Non-pigmented ciliary epithelial cell (primary cell): ENCODE measurements at places on chromosomes 12 and 14.

- no peak for DNase-seq
These were observed 21.2 kb downstream of the GPRC5D start for GRCh38 chr12:12930633-12931219.

DNA sequence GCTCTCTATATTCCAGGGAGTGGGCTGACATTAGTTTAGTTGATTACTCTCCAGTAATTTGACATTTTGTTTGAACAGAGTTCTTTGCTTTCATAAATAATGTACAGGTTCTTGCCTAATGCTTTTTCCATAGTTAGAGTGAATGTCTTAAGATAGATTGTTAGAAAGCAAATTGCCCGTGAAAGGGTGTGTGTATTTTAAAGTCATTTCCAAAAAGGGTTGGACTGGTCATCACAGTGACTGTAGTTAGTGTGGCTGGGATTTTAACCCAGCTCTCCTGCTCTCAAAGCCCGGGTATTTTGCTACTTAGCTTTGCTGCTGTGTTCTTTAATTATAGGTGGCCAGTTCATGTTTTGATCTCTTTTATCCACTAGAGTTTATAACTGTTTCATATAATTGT lies 74.2 kb downstream of the DNAH10 start:
- DNase-seq: no peak

GRCh38 chr14:69036757-69037506 lies 57.8 kb upstream of the ACTN1 start:
- no peak for DNase-seq

DNA sequence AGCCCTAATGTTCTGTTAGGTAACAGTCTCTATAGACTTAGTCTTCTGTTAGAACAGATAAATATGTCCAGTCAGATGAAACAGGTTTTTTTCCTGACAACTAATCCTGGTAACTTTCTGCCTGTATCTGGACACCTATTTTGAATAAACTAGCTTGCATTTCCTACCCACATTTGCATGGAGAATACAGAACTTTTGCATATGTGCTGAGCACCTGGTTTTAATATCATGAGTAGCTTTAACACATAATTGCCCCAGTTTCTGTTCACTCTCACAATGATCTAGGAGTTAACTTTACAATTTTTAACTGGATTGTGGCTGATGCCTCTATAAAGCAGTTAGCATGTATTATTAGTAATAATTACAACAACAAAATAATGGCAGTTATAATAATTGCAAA lies 111.7 kb downstream of the KTN1 start:
- DNase-seq: no peak

- DNase-seq: no peak
These were observed 930.5 kb upstream of the NOVA1 start for GRCh38 chr14:27528328-27528727.

DNA sequence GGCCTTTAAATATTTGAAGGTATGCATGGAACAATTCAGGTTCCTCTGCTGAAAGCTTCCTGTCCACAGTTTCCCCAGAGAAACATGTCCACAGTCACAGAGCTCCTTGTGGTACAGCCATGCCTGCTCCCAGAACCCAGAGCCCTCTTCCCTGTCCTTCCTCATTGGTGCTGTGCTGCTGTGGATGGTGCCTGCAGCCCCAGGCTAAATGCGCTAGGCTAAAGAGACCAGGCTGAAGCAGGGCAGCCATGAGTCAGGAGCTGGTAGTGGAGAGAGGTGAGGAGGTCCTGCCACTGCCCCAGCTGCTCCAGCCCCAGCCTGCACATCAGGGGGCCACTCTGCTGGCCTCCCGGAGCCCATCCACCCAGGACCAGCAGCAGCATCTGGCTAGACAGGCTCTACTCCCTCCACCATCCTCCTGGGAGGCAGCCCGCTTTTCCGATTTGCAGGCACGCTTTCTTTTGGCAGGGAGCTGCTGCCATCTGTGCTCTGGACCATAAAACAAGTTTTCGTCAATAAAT lies 65.4 kb upstream of the DDX11 start:
- DNase-seq: no peak

DNA sequence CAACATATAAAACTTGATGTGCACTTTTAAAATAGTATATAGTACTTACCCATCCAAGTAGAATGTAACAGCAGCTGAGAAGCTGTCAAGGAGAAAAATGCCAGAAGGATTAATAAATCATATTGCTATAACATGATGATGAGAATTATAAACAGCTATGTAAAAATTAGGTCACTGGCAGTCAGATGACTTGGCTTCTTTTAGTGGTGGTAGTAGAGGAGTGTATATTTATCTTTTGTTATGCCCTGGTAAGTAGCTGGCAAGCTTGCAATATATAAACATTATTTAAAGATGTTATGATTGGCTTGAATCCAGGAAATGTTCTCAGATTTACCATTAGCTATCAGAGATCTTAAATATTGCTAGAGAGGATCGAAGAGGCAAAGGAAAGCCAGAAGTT lies 471.0 kb upstream of the MGAT4C start:
- no peak for DNase-seq

DNA sequence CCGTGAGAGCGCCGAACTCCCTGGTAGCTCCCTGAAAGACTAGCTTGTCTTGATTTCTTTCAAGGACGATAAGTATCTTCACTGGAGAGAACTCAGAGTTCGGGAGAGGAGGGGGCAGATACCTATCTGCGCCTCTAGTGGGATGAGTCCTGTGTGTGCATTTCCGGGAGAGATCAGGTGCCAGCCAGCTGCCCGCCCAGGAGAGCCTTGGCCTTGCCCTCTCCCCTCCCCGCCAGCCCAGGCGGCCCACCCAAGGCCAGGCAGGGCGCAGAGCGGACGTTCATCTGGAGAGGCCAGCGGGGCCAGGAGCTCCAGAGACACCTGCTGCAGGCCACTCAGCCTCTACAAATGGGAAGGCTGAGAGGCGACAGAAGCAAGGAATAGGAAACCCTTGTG lies 1.0 kb downstream of the CD9 start:
- no peak for DNase-seq

DNA sequence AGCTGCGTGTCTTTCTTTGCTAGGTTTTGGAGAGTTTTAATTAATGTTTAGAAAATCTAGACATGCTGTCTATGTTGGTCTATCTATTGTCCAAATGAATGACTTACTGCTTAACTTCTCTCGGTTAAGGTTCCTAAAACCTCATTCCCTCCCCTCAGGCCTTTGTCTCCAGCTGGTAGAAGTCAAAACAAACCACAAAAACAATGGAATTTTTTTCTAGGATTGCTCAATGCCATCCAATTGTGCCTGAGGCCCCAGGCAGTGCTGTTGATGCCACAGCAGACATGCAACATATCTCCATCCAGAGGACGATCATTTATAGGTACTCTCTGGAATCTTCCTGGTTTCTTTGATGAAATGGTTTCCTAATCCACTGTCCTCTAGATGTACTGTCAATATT lies 448.2 kb upstream of the TBX3 start:
- no peak for DNase-seq

DNA sequence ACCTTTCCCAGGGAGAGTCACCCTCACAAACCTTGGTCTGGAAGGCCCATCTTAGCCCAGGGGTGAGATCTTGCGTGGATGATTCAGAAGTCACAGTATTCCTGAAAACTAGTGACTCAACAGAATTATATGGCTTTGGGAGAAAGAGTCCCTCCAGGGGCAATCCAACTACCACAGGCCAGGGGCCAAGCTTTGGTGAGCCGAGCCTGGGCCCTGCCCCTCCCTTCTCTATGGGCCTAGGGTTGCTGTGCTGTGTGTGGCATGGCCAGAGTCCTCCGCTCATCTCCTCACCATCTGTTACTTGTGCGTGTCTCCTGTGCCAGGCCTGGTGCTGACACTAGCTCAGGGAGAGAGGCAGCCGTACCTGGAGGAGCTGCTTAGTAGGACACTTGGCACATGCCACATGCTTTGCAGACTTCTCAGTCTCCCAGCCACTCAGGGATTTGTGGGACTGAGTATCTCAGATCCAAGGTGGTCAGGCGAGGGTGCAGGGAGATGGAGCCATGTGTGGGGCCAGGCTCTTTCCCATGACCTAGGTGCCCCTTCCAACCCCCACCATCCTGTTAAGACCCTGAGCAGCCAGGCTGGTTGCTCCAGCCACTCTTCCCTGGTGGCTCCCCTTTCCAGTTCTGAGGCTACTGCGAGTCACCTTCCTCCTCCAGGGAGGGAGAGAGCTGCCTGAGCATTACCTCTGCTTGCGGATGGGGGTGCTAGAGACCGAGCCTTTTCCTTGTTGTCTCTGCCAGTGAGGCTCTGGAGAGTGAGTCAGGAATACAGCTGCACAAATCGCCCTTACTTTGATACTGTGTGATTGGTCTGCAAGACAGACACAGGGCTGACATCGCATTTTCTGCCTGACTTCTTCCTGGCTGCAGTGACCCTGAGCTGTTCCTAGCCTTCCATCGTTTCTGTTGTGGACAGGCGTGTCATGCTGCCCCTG lies 94.1 kb downstream of the SLC25A47 start:
- DNase-seq: peak; percentile 90

GRCh38 chr12:104276273-104277131 lies 27.0 kb upstream of the EID3 start:
- DNase-seq: no peak

DNA sequence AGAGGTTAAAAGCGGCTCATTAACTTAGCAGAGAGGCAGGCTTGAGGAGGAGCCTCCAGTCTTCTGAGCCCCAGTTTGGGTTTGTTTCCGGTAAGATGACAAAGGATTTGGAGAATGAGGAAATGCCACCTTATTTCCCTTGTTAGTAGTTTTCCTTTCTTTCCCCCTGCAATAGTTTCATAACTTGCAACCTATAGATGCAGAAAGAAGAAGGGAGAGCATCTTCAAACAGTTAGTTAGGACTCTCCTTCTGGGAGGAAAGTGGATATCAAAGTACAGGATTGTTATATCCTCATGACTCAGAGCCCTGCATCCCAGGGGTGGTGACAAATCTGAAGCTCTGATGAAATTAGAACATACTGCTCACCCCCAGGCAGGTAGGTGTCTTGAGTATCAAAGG lies 180.7 kb upstream of the SLC38A2 start:
- no peak for DNase-seq

GRCh38 chr14:91843437-91843836 lies 23.9 kb downstream of the TC2N start:
- DNase-seq: no peak

GRCh38 chr12:97943359-97943758 lies 480.8 kb downstream of the RMST start:
- no peak for DNase-seq

- no peak for DNase-seq
These were observed 177.0 kb downstream of the CEP128 start for GRCh38 chr14:80764496-80764895.

DNA sequence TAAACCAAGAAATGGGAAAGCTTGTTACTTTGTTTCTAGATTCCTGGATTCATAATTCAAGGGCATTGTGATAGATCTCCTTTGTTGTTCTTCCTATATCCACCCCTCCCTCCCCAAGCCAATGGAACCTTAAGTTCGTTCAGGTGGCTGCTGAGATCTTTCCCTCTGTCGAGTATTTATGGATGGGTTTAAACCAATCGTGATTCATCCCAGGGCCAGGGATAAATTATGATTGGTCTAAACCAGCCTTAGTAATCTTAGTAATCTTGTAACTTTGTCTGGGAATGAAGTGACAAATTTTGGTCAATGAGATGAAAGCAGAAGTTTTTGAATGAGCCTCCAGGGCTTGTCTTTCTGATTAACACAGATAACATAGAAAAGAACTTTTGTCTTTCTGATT lies 56.1 kb upstream of the PCED1B start:
- DNase-seq: no peak

DNA sequence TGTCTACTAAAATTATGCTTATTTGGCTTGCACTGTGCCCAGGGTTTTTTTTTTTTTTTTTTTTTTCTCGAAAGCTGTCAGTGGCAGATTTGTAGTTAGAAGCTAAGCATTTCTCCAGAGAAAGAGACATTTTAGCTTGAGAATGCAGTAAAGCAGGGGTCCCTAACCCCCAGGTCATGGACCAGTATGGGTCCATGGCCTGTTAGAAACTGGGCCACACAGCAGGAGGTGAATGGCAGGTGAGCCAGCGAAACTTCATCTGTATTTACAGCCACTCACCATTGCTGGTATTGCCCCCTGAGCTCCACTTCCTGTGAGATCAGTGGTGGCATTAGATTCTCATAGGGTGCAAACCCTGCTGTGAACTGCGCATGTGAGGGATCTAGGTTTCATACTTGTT lies 73.7 kb downstream of the TMTC2 start:
- no peak for DNase-seq

- DNase-seq: no peak
These were observed 79.7 kb downstream of the FGD4 start for GRCh38 chr12:32478858-32479725.

DNA sequence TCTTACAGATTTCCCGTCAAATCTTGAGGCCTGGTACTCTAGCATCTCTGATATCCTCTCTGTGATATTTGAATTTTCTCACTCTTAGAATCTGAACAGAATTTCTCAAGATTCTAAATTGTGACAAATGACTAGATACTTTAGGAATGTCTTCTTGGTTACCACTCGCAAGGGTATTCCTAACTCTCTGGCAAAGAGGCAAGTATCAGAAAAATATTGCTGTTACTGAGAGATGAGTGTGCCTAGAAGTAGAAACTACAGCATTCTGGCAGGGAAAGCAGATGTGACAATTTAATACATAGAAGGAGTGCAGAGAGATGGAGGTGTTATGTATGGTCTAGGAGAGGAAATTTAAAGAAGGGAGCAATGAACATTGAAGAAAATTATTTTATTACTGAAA lies 467.8 kb downstream of the LRIG3 start:
- DNase-seq: no peak

DNA sequence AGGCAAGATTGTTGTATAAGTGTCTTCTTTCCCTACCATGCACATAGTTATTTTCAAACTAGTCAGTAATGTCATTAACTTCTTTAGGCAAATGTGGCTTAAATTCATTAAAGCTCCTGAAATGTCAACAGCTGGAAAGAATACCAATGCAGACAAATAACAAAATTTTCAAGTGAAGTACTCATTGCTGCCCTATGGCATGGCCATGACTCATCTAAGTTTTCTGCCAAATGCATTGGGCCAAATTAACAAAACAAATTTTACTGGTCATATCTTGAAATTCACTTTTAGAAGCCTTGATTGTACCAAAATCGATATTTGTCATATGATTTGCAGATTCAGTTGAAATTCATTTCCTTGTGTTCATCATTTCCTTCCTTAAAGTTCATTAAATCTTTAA lies 915.9 kb downstream of the SLC6A15 start:
- no peak for DNase-seq

GRCh38 chr14:77206261-77206824 lies 24.7 kb downstream of the TMEM63C start:
- no peak for DNase-seq

DNA sequence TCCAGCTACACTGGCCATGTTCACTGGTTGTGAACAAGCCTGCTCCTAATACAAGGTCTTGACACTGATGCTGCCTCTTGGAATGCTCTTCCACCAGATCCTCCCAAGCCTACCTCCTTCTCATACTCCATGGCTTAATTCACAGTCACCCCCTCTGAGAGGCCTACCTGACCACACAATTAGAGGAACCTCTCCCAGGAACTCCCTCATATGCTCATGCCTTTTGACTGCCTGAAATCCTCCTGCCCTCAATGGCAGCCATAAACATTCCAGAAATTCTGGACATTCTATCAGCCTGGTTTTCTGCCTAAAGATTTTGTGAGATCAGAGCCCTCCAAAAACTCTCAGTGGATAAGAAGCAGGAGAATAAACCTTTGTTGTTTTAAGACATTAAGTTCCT lies 340.2 kb downstream of the C12orf75 start:
- no peak for DNase-seq
